ENCODE measurements at places on chromosomes 2 and 18.

DNA sequence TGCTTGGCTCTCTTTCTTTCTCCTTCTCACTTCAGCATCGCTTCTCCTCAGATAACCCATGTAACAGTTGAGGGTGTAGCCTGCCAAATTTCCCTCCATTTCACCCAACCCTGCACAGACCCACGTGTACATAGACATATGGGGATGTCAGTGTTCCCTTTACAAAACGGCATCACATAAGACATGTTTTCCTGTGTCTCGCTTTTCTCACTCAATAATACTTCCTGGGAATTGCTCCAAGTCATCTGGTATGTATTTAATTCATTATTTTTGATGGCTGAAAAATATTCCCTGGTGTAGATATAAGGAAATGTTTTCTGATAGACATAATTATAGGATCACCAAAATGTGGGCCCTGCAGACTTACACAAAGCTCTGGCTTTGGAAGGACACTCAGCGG, 176.8 kb downstream of the LOXHD1 start:
- DNase-seq: no peak

DNA sequence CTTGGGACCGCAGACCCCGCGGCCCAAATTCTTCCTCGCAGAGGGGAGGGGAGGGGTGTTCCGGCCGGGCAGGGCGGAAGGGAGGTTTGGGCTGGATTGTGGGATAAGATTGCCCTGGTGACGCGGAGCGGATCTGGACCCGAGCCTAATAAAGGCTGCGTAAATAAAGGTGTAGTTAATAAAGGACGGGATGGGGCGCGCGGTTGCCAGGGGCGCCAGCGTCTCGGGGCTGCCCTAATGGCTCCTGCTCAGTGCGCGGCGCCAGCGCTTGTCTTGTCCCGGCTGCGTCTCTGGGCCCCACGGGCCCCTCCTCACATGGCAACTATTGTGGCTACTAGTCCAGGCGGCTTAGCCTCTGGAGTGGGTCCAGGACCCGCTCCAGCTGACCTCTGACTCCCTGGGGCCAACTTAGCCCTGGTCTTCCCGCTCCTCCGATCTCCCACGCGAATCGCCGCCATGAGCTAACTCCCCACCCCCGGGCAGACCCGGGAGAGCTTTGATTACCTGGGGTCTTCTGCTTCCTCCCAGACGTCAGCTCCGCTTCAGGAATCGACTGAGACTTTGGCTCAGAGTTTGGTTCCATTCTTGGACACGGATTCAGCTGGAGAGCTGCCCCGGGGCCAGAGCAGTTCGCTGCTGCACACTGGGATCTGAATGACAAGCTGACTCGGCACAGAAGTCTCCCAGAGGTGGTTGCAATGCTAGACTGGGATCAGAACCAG, 36.5 kb downstream of the SLC25A52 start:
- no peak for DNase-seq

GRCh38 chr2:141341444-141341843, 789.4 kb downstream of the LRP1B start:
- no peak for DNase-seq

DNA sequence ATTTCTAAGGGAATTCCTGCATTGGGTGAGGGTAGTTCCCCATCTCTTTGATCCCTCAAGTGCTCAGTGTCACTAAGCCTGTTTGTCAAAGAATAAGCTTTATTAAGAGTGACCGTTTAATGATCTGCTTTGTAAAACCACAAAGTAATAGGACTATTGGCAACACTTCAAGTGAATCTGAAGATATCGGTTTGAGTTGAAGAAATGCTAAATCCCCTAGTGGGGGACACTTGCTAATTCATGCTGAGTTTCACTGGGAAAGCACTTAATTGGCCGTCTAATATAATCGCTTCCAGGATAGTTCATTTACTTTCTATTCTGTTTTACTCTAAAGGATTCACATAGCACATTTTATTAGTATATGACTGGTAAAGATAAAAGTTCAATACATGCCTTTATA, 54.4 kb downstream of the DTNA start:
- no peak for DNase-seq

- DNase-seq: no peak
Observed at GRCh38 chr2:68434981-68435380, 32.1 kb downstream of the FBXO48 start.

- DNase-seq: no peak
Observed at GRCh38 chr2:166337932-166338331, 37.8 kb downstream of the SCN9A start.

- DNase-seq: no peak
Observed at GRCh38 chr2:165635532-165635931, 158.5 kb downstream of the GALNT3 start.

GRCh38 chr2:116952254-116952653, 862.2 kb upstream of the DDX18 start:
- DNase-seq: no peak

GRCh38 chr2:57902578-57902977, 144.0 kb upstream of the VRK2 start:
- no peak for DNase-seq

GRCh38 chr2:46486436-46486835, 7.1 kb downstream of the TMEM247 start:
- DNase-seq: no peak

- no peak for DNase-seq
Observed at GRCh38 chr18:47944972-47945852, 14.8 kb upstream of the SMAD2 start.

DNA sequence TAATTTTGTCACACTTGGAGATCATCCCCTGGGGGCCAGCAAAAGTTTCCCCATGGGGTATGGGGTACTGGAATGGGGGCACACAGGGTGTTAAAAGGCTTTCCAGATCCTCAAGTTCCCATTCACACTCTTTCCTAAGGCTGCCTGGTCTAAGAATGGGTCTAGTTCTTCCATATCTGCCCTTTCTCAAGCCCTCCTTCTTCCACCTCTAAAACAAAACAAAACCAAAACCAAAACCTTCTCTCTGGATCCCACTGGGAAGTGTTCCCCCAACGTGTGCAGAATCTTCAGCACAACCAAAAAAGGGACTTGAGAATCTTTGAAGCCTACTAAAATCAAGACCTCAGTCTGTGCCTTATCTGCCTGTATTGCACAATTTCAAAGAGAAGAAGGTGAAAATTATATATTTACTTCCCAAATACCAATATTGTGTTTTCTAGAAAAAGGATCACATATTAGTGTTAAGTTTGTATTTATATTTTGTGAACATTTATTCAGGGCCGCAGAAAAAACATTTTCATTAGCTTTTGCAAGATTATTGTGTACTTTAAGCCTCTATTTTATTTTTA, 207.2 kb upstream of the TCF4 start:
- DNase-seq: no peak

DNA sequence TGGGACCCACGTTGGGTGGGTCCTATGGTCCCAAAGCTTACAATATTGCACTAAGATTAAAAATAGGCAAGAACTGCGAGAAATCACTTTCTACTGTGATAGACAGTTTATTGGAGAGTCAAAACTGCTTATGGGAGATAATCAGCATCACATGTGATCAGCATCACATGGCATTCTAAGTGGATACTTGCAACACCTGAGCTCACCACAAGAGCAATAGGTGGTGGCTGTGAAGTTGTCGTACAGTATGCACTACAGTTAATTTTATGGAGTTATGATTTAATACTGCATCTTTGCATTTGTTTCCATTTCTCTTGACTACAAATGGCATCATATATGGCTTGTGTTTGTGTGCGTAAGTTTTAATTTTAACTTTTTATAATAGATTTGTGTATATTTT, 11.6 kb downstream of the PNO1 start:
- DNase-seq: no peak
